CD4-positive, alpha-beta T cell (primary cell): ENCODE measurements at places on chromosomes 13 and 19. TPM values are rescaled to one million over a fixed set of nuclear protein-coding genes. Genes with fewer than 3 reads are reported as not detected.

GRCh38 chr13:44146138-44146537 lies 227.5 kb upstream of the SERP2 start:
- H3K4me1 ChIP-seq = peaks cover 13% of the 10 kb centered on the region
- no peak overlapping the region for H3K4me3 ChIP-seq
- H3K27ac ChIP-seq = no peak overlapping the region
- no peak for DNase-seq

DNA sequence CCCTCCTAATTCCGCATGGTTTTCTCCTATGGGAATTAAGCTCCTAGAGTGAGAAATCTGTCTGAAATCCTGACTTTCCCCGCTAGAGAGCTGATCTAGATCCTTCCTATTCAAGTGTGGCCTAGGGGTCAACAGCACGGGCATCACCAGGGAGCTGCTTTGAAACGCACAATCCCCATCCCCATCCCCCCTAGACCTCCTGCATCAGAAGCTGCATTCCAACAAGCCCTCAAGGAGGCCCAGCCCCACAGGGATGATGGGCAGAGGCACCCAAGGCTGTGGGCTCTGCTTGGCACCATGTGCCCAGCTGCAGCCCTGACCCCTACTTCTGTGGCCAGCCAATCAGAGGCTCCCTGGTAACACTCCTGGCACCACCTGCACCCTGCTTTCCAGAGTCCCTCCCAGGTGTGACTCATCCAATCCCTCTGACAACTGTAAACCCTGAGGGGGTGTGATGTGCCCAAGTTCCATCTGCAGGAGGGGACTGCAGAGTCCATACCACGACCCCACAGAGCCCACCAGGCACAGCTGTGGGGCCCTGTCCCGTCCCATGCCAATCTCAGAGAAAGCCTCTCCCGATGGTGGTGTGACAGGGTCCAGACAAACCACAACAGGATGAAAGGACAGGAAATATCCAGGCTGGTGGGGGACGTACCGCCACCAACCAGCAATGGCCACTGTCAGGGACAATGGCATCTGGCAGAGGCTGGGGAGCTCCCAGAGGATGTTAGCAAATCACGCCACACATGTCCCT lies 19.8 kb upstream of the SLC35E1 start:
- no peak overlapping the region for H3K27ac ChIP-seq
- H3K4me3 ChIP-seq = no peak overlapping the region
- H3K27me3 ChIP-seq = no peaks in the 10 kb centered on the region
- DNase-seq = no peak
- peaks cover 81% of the 10 kb centered on the region for H3K4me1 ChIP-seq
- no peaks in the 10 kb centered on the region for H3K36me3 ChIP-seq

GJA3 gene
- total RNA-seq = not detected

DNA sequence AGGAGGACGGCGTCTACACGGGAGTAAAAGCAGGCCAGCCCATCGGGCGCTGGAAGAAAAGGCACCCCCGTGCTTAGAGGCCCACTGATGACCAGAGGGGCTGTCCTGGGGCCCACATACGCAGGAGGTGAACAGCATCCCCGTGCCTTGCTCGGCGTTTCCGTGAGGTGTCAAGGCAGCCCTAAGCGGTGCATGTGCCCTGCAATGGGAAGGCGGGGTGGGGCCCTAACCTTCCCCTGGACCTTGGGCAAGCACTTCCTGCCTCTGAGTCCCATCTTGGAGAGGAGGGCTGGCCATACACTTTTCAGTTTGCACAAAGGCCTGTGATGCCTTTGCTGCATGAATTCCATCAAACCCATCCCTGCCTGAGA lies 47.8 kb upstream of the ATP11A start:
- H3K36me3 ChIP-seq = no peaks in the 10 kb centered on the region
- H3K4me1 ChIP-seq = peaks cover 22% of the 10 kb centered on the region
- H3K27me3 ChIP-seq = peaks cover 3% of the 10 kb centered on the region
- H3K27ac ChIP-seq = no peak overlapping the region
- H3K4me3 ChIP-seq = no peak overlapping the region

DNA sequence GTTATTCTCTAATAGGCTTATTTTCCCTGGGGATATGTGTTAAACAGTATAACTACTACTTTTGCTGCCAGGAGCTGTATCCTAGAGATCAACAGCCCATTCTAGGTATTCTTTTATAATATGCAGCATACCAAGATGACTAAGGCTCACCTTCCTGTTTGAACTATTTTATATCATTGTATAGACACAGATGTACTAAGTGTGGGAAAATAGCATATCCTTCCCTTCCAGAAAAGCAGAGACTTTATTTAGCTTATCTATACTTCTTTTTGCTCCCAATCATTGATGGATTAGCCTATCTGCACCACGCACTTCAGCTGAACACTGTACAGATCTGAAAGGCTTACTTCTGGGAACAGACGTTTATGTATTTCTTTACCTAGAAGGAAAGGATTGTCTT lies 82.6 kb downstream of the MAB21L1 start:
- no peak for DNase-seq
- no peaks in the 10 kb centered on the region for H3K4me1 ChIP-seq
- H3K4me3 ChIP-seq = no peak overlapping the region
- H3K27ac ChIP-seq = no peak overlapping the region
- no peaks in the 10 kb centered on the region for H3K27me3 ChIP-seq
- H3K36me3 ChIP-seq = no peaks in the 10 kb centered on the region

DNA sequence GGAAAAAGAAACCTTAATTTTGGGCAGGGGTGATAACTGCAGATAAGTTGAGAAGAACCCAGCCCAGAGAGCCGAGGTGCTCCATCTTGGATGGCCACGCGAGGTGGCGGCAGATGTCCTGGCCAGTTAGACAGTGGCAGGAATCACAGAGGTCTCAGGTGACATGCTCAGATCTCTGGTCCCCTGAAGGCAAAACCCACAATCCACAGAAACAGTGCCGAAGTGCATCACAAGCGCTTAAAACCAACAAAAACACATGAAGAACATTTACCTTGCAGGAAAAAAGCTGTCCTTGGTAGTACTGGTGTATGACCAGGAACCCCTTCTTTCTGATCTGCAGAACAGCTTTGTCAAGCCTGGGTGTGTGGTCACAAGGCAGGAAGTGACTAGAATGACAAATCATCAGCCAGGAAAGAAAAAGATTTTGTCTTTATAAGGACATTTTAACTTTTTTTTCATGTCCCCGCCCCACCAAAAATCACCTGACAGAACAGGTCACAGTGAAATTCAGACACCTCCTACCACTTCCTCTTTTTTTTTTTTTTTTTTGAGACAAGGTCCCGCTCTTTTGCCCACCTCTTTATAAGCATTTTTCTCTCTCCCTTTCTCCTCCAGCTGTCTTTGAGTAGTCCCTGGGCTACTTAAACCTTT lies at the start of gene LCP1:
TSS of gene LCP1 (minus strand) at position 338 of the 651 bp plus-strand sequence. CDS start 22,515 bp downstream, outside the sequence.
- H3K4me1 ChIP-seq = peaks cover 38% of the 10 kb centered on the region
- peak; percentile 60 for DNase-seq
- H3K27ac ChIP-seq = peak within 1 kb of the TSS; percentile 84
- H3K4me3 ChIP-seq = peak within 1 kb of the TSS; percentile 84
- H3K27me3 ChIP-seq = no peaks in the 10 kb centered on the region
- peaks cover 5% of the 10 kb centered on the region for H3K36me3 ChIP-seq

USHBP1 gene
- not detected for total RNA-seq

C13orf42 gene
- total RNA-seq = not detected

KLK3 gene
- not detected for total RNA-seq

DNA sequence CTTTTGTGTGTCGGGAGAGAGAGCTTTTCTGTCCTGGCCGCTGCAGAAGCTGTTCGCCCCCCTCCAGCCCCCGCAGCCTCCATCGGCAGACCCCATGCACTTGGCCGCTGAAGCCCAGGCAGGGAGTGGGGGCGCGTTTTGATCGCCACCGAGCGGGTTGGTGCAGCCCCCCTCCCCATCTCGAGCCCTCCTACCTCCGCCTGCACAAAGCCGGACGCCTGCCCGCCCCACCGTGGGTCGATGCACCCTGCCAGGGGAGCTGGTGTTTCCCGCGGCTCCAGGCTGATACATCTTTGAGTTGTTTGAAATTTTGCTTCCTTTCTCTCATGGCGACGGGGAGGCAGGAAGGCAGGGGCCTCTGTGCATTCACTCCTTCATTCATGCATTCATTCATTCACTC lies 16.4 kb upstream of the ONECUT3 start:
- H3K27ac ChIP-seq = no peak overlapping the region
- H3K4me3 ChIP-seq = no peak overlapping the region
- H3K27me3 ChIP-seq = peaks cover 34% of the 10 kb centered on the region
- no peaks in the 10 kb centered on the region for H3K36me3 ChIP-seq

- H3K36me3 ChIP-seq = no peaks in the 10 kb centered on the region
- no peak overlapping the region for H3K4me3 ChIP-seq
- H3K27ac ChIP-seq = no peak overlapping the region
- H3K27me3 ChIP-seq = no peaks in the 10 kb centered on the region
- no peak for DNase-seq
- H3K4me1 ChIP-seq = no peaks in the 10 kb centered on the region
Observed at GRCh38 chr13:36530050-36530789, 97.9 kb downstream of the CCNA1 start.

DNA sequence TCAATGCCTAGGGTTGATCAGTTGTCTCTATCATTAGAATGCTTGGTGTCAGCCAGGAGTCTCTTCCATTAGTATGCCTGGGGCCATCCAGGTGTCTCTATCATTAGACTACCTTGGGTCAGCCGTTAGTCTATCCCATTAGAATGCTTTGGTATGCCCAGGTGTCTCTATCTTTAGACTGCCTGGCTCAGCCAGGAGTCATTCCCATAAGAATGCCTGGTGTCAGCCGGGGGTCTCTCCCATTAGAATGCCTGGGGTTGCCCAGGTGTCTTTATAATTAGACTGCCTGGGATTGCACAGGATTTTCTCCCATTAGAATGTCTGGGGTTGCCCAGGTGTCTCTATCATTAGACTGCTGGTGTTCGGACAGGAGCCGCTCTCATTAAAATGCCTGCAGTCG lies 1442.9 kb downstream of the UQCRFS1 start:
- no peak overlapping the region for H3K27ac ChIP-seq
- no peak overlapping the region for H3K4me3 ChIP-seq
- no peaks in the 10 kb centered on the region for H3K36me3 ChIP-seq
- no peaks in the 10 kb centered on the region for H3K27me3 ChIP-seq

- peaks cover 18% of the 10 kb centered on the region for H3K27me3 ChIP-seq
- no peak overlapping the region for H3K27ac ChIP-seq
- peak; percentile 11 for DNase-seq
Observed at GRCh38 chr19:33064458-33064791, 263 bp downstream of the RHPN2 start.

GRCh38 chr13:73035660-73036059 lies 23.1 kb upstream of the KLF5 start:
- no peak overlapping the region for H3K4me3 ChIP-seq
- no peaks in the 10 kb centered on the region for H3K36me3 ChIP-seq

PRODH2 gene
- total RNA-seq = not detected

GRCh38 chr13:73842626-73843025 lies 291.6 kb downstream of the KLF12 start:
- no peak for DNase-seq
- no peak overlapping the region for H3K4me3 ChIP-seq
- no peak overlapping the region for H3K27ac ChIP-seq

- H3K36me3 ChIP-seq = no peaks in the 10 kb centered on the region
- DNase-seq = no peak
- H3K27ac ChIP-seq = no peak overlapping the region
- no peak overlapping the region for H3K4me3 ChIP-seq
Observed at GRCh38 chr13:97308735-97309429, 86.7 kb downstream of the MBNL2 start.

DNA sequence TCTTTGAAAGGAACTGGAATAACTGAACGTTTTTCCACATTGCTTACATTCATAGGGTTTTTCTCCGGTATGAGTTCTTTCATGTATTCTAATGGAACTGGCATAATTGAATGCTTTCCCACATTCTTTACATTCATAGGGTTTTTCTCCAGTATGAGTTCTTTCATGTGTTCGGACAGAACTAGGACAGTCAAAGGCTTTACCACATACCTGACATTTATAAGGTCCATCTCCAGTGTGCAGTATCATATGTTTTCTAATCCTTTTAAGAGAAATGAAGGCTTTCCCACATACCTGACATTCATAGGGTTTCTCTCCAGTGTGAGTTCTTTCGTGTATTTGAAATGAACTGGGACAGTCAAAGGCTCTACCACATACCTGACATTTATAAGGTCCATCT lies 24.7 kb downstream of the ZNF564 start:
- no peaks in the 10 kb centered on the region for H3K27me3 ChIP-seq
- H3K4me3 ChIP-seq = no peak overlapping the region
- no peaks in the 10 kb centered on the region for H3K4me1 ChIP-seq

ZNF667 gene
- 4.1 TPM for total RNA-seq

- H3K4me1 ChIP-seq = no peaks in the 10 kb centered on the region
- no peaks in the 10 kb centered on the region for H3K36me3 ChIP-seq
- no peak overlapping the region for H3K4me3 ChIP-seq
- DNase-seq = no peak
- H3K27me3 ChIP-seq = no peaks in the 10 kb centered on the region
Observed at GRCh38 chr13:32257649-32258048, 57.5 kb downstream of the ZAR1L start.

KLHL1 gene
- not detected for total RNA-seq

- peak; percentile 61 for DNase-seq
- no peaks in the 10 kb centered on the region for H3K27me3 ChIP-seq
- H3K4me1 ChIP-seq = peaks cover 17% of the 10 kb centered on the region
- H3K27ac ChIP-seq = no peak overlapping the region
- no peaks in the 10 kb centered on the region for H3K36me3 ChIP-seq
- peak overlapping the region; percentile 82 for H3K4me3 ChIP-seq
Observed at GRCh38 chr13:42047561-42048341, 697 bp upstream of the DGKH start.

- H3K36me3 ChIP-seq = peaks cover 50% of the 10 kb centered on the region
- peak; percentile 69 for DNase-seq
- H3K27me3 ChIP-seq = no peaks in the 10 kb centered on the region
- H3K4me1 ChIP-seq = peaks cover 59% of the 10 kb centered on the region
Observed at GRCh38 chr19:1045247-1045603, 5.3 kb downstream of the ABCA7 start.

DNA sequence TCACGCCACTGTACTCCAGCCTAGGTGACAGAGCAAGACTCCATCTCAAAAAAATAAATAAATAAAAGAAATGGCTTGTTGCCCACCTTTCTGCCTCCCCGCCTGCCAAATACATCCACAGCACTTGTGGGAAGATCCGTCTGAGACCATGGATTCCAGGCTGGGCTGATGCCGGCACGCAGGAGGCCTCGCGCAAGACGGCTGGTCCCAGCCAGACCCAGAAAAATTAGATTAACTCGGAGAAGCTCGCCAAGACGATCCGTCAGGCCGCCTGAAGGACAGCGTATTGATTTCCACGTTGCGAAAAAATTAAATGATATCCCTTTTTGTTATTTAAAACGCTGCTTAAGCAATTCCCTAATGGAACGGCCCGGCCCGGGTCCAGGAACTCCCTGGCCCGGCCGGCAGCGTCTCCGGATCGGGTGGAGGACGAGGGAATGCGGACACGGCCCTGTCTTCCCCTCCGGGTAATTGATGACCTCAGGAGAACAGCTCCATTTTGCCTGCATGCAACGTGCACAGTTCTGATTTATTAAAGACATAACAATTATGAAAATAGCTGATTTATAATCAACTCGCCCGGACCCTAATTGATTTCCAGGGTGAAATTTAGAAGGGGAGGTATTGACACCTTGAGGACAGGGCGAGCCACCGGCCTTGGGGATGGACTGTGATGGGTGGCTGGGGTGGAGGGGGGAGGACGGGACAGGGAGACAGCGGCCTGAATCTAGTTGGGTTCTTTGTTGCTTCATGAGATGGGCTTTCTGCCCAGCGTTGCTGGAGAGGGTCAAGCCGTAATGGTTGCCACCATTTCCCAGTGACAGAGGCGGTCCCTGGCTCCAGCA lies 52.1 kb downstream of the ZNRF4 start:
- H3K4me1 ChIP-seq = no peaks in the 10 kb centered on the region
- no peak overlapping the region for H3K4me3 ChIP-seq
- no peak for DNase-seq
- H3K27me3 ChIP-seq = no peaks in the 10 kb centered on the region
